ENCODE measurements at places on chromosomes 4 and X.

GRCh38 chrX:57964975-57965374, 54.7 kb upstream of the ZXDA start:
- DNase-seq = no peak

GRCh38 chr4:162494935-162495334, 331.1 kb upstream of the FSTL5 start:
- no peak for DNase-seq

DNA sequence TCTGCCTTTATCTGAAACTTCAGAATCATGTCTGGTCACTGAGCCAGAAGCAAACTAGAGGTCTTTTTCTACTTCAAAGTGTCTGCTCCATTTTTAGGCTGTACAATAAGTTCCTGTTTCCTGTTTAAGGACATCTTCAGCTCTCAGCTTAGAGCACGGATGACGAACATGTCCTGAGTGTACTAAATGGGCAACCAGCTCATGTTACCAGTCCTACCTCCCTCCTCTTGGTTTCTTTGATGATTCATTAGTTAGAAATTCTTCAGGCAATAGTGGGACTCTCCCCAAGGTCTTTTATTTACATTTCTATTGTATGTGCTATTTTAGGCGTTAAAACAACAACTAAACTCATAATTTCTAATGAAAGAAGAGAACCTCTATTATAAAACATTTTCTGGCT, 58.0 kb downstream of the ENPEP start:
- DNase-seq = no peak

DNA sequence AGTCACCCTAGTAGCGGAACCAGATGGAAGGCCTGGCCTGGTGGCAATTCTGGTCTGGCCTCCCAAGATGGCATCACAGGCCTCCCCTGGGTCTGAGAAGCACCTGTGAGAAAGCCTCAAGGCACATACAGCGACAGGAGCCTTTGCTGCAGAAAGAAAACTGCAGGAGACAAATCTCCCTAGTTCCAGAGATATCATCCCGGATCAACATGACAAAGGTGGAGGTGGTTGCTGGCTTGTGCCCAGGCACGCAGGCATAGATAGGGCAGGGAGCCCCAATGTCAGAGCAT, 93.6 kb downstream of the BCOR start:
- DNase-seq = no peak

DNA sequence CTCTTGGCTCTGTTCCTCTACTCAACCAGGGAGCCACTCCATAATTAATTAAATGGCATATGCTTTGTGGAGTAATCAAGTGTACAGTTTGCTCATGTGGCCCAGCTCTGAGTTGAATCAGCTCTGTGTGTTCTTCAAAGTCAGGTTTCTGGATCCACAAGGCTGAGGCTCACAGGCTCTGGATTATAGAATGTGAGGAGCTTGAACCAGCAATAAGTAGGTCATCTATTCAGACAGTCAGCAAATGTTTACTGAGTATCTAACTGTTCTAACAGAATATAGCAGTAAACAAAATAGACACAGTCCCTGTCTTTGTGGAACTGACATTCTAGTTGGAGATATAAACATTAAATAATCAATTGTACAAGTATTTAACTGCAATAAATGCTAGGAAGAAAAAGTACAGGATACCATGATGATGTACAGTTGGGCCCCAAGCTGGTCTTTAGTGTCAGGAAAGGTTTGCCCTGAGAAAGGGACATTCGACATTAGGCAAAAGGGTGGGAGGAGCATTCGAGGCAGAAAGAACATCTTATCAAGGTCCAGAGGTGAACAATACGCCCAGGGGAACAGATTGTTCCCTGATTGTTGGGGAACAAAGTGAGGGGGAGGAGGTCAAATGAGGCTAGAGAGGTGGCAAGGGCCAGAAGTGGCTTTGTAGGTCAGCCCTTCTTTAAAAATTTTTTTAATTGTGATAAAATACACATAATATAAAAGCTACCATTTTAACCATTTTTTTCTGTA, 20.5 kb upstream of the TSR2 start:
- DNase-seq = no peak

- DNase-seq = no peak
These were observed 164.8 kb upstream of the VEGFC start for GRCh38 chr4:176957353-176958118.

GRCh38 chrX:10591363-10592335, 28.7 kb downstream of the MID1 start:
- DNase-seq = no peak

GRCh38 chr4:169253904-169254303, 16.9 kb downstream of the SH3RF1 start:
- DNase-seq = no peak

GRCh38 chr4:162164906-162165510, 1.2 kb upstream of the FSTL5 start:
- DNase-seq = no peak

DNA sequence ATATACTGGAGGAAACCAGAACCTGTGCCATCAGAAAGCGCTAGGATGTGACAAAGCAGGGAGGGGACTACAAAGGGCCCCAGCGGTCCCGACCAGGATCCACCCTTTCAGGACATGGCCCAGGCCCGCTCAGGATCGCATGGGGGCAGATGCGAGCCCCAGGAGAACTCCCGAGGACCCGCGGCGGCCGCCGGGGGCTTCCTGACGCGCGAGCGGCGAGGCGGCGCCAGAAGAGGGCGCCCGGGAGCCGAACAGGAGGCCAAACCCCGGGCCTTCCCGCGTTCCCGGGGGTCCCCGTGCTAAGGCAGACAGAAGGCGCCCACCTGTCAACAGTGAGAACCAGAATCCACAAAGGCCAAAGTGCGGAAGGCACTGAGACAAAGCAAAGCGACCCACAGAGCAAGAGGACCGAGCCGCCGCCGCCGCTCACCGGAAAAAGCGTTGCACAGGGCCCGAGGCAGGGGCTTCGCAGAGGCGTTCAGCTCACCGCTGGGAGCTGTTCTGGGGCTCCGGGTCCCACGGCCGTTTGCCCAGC, 7.3 kb upstream of the OPN1LW start:
- peak; percentile 51 for DNase-seq

- no peak for DNase-seq
These were observed 691.3 kb upstream of the PCDH7 start for GRCh38 chr4:30028826-30029225.

DNA sequence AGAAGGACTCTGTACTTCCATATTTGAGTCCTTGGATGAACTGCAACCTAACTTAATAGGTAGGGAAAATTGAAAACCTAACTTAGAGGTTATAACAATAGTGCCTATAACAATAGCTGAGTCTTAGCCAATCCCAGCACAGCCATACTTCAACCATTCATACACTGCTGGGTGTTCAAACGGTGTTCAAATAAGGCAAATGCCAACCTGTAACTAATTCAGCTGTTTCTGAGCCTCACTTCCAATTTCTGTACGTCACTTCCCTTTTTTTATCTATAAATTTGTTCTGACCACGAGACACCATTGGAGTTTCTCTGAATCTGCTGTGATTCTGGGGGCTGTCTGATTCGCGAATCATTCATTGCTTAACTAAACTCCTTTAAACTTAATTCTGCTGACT, 9.6 kb upstream of the GRSF1 start:
- DNase-seq = no peak

All from stimulated activated CD8-positive, alpha-beta memory T cell treated with anti-CD3 and anti-CD28 coated beads, Interleukin-12 subunit alpha, Interleukin-12 subunit beta, amount 100 ng/mL, for 4 hours (primary cell).